ENCODE measurements at places on chromosomes 16 and 17.

- DNase-seq: peak; percentile 40
Measured at GRCh38 chr16:6081320-6081976, 983.9 kb upstream of the EEF2KMT start.

DNA sequence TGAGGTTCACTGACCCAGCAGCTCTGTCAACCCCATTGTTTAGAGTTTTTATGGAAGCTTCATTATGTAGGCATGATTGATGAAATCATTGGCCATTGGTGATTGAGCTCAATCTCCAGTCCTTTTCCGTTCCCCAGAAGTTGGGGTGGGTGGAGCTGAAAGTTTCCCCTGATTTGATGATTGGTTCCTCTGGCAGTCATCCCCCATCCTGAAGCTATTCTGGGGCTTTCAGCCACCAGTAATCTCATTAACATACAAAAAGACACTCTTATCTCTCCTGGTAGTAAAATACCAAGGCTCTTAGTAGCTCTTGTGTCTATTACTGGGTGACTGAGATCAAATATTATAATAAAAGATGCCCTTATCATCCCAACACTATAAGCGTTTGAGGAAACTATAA lies 67.1 kb downstream of the TANC2 start:
- DNase-seq: no peak

- no peak for DNase-seq
Measured at GRCh38 chr17:80445007-80445725, 30.2 kb downstream of the ENDOV start.

GRCh38 chr17:56752263-56752836 lies 81.4 kb downstream of the C17orf67 start:
- no peak for DNase-seq

GRCh38 chr16:85869785-85870558 lies 29.0 kb upstream of the IRF8 start:
- no peak for DNase-seq

DNA sequence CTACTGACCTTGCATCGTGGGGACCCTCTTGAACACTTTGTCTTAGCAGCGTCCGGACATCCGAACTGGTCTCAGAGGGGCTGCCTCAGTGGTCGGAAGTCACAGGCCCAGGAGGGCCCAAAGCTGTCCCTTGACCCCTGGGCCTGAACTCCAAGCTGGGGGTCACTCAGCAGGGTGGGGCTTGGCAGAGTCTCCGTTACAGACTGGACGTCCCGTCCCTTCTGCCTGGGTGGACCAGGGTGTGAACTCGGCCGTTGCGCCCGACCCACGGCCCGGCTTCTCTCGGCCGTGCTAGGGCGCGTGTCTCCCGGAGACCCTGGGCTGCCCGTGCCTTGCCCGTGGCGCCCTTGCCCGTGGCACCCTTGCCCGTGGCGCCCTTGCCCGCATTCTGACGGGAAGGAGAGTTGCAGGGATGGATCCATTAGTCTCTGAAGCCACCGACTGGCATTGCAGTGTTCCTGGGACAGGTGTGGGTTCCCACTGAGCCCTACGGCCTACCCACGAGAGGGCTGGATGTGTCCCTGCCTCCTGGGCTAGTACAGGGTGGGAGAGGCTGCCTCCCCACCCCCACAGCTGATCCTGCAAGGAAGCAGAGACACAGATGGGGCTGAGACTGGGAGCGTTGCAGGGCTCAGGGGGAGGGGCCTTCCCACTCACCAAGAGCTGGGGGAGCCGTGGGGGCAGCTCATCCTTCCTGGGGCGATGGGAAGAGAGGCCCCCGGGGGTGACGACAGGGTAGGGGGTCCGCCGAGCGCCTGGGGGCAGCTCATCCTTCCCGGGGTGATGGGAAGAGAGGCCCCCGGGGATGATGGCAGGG lies 4.9 kb downstream of the CACNA1H start:
- no peak for DNase-seq

- no peak for DNase-seq
Measured at GRCh38 chr16:70493802-70494201, 29.6 kb downstream of the COG4 start.

GRCh38 chr17:59783221-59784047 lies 76.0 kb downstream of the VMP1 start:
- DNase-seq: peak; percentile 57

DNA sequence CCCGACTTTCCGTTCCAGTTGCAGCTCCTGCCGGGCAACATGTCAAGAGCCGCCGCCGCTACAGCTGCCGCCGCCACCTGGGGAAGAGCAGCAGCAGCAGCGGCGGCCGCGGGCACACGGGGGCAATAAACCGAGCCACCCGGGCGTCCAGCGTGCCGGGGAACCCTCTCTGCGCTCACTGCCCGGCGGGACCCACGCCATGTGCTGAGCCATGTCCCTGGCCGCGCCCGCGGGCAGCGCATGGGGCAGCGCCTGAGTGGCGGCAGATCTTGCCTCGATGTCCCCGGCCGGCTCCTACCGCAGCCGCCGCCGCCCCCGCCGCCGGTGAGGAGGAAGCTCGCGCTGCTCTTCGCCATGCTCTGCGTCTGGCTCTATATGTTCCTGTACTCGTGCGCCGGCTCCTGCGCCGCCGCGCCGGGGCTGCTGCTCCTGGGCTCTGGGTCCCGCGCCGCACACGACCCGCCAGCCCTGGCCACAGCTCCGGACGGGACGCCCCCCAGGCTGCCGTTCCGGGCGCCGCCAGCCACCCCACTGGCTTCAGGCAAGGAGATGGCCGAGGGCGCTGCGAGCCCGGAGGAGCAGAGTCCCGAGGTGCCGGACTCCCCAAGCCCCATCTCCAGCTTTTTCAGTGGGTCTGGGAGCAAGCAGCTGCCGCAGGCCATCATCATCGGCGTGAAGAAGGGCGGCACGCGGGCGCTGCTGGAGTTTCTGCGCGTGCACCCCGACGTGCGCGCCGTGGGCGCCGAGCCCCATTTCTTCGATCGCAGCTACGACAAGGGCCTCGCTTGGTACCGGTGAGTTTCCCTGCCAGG lies 604 bp downstream of the HS3ST3B1 start:
- DNase-seq: peak; percentile 36

DNA sequence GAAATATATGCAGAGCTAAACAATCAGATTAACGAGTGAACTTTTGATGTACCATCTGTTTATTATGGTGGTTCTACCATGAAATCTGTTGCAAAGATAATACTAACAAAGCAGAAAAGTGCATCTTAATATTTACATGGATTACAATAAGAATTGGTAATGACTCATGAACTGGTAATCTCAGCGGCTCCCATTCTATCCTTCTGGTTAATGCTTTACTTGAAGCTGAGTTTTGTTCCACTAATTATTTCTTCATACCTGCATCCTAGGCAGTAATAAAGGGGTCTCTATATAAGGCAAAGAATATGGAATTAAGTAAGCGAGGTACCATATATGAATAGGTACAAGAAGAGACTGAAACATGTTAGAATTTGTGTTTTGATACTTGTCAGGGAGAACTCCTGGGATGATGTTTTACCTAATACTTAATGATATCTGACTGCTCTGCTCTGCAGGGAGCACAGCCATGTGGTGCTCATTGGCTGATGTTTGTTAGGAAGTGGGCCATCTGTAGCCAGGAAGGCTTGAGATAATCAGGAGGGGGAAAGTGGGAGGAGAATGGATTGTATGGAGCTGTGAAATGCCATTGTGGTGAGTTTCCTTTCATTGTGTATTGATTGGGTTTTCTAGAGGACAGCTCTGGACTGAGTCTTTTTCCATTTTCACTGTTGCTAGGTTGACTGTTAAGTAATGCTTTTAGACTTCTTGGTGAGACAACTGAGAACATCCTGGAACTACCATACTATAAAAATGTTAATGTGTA lies 52.6 kb downstream of the MAP2K6 start:
- no peak for DNase-seq

GRCh38 chr17:5821803-5822202 lies 237.5 kb upstream of the NLRP1 start:
- no peak for DNase-seq

GRCh38 chr16:62036802-62037135 lies 531 bp upstream of the CDH8 start:
- DNase-seq: no peak

DNA sequence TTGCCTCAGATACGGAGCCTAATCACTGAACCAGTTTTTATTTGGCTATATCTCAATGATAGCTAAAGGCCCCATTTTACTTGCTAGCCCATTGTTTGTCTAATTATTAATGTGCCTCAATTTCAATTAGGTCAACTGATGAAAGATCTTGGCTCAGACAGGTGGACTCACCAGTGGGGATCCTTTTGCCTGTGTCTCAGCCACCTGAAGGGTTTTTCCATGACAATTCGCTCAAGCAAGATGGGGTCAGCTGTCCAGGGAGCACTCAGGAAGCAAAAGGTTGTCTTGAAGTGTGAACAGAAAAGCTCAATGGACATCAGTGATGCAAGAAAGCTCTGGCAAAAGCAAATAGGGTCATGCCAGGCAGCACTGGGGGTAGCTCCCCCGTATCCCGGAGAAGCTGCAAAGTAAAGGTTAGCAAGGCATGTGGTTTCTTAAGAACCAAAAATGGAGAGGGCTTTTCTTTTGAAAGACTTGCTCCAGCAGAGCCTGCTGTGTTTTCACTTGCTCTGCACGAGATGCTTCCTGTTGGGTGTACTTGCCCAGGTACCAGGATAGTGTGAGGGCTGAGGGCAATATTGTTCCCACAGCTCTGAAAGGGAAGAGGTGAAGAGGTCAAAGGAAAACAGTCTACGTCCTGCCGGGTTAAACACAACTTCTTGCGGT lies 541.2 kb upstream of the CDH5 start:
- no peak for DNase-seq

- no peak for DNase-seq
Measured at GRCh38 chr17:42192189-42193126, 1.8 kb downstream of the GHDC start.

- DNase-seq: no peak
Measured at GRCh38 chr16:51766739-51767138, 615.7 kb upstream of the SALL1 start.

DNA sequence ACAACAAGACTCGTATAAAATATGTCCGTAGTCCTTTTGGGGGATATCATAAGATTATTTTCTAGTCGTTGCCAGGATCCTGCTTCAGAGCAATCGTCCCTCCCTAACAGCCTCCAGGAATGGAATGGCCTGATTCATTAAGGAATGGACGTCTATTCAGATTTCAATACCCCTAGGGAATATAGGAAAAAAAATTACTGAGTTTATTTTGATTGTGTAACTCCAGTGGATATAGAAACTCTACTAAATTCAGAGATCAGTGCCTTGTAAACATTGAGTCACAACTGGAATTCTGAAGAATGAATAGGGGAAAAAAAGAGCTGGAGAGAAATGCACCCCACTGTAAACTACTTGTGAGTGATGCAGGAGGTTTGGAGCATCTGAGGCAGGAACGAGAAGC lies 1171.5 kb upstream of the GOT2 start:
- DNase-seq: no peak

DNA sequence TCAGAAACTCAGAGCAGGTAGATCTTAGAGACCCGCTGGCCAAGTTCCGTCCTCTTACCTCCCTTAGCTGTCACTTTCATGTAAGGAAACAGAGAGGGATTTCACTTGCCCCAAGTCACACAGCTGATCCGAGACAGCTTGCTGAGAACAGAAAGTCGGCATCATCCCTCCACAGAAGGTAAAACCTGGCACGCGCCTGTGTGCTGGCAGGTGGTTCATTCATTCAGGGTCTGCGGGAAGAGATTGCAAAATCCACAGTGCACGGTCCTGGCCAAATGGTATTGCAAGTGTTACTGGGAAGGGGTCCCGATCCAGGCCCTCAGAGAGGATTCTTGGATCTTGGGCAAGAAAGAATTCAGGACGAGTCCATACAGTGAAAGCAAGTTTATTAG lies 139.4 kb upstream of the RPH3AL start:
- no peak for DNase-seq

DNA sequence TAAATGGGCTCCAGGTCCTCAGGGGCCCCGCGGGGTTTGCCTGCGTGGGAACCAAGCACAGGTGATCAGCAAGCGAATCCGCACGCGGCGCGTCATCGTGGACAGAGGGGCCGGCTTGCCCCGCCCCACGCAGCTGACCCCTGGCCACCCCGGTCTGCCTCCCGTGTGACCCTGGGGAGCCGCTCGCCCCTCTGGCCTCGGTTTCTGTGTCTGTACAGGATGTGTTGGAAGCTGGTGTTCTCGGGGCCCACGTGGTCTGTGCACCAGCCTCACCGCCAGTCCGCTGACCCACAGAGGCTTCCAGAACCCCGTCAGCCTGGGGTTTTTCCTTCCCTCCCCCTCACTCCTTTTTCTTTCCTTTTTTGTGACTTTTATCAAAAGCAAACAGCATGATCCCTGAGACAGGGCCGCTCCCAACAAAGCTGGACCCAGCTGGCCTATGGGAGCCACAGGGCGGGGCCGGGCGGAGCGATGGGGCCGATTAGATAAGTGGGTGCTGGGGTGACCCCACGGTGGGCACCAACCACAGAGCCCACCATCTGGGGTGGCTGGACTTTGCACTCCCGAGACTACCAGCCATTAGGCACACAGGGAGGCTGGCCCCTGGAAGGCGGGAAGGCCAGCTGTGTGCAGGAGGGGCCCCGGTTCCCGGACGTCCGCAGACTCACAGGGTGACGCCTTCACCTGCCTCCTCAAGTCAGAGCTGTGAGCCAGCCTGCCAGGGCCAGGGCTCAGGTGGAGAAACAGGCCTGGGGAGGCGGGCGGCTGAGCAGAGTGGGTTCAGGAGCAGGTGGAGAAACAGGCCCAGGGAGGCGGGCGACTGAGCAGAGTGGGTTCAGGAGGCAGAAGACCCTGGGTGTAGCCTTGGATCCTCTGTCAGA lies 56.0 kb downstream of the ZFPM1 start:
- no peak for DNase-seq

DNA sequence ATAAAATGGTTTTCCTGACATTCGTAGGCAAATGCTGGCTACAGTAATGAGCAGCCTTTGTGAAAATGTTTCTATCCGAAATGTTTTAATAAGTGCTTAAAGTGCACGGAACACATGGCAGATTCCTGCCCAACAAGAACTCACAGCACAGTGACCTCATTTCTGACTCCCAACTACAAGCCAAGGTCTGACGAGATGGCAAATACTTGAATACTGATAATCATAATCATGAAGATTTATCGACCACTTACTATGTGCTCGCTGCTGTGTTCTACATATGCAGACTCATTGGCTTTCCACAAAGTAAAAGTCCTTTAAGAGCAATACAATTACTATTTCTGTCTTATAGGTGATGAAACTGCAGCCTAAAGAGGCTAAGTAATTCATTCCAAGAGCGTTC lies 238.1 kb upstream of the CDH5 start:
- DNase-seq: no peak

GRCh38 chr16:10031473-10031872 lies 150.8 kb downstream of the GRIN2A start:
- no peak for DNase-seq

DNA sequence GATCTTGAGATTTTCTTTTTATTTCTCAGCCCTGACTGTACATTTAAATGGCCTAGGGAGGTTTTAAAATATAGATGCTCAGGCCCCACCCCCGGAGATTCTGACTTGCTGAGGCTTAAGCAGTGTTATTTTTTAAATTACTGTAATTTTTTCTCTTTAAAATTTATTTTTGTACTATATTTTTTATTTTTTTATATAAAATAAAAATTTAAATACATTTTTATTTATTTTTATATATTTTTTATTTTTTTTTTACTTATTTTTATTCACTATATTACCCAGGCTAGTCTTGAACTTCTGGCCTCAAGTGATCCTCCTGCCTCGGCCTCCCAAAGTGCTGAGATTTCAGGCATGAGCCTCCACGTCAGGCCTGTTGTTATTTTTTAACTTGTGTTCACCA lies 83.3 kb downstream of the KATNIP start:
- DNase-seq: no peak

- no peak for DNase-seq
Measured at GRCh38 chr16:83681381-83681956, 126.3 kb upstream of the HSBP1 start.
